GF-D8 (cell line): ENCODE measurements at places on chromosomes 6 and 20.

- no peak for DNase-seq
These were observed 146.5 kb upstream of the COL21A1 start for GRCh38 chr6:56393615-56394612.

GRCh38 chr20:49831022-49831769 lies 18.6 kb downstream of the SLC9A8 start:
- no peak for DNase-seq

DNA sequence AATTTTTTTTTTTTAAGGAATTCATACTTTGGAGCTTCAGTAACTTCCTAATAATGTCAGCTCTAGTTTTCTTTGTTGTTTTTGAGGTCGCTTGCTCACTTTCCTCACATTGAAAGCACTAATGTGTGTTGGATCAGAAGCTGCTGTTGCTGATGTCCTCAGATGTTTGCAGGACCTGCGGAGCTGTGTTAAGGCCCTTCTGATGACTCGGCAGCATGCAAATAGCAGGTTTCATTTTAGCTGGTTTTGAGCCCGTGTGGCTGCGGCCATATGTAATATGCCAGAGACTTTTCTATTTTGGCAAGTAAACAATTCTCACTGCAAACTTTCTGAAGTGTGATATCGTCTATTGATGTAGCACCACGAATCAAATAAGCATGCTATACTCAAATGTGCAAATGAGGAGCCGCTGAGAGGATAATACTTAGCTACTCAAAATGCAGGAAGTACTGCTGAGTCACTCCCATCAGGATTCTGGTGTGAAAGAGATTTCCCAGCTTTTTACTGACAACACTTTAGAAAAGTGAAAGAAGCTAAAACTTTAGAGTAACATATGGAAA lies 187.8 kb downstream of the SASH1 start:
- DNase-seq: no peak

GRCh38 chr6:86407128-86407527 lies 530.2 kb upstream of the HTR1E start:
- DNase-seq: no peak

GRCh38 chr6:136334853-136335252 lies 45.2 kb upstream of the BCLAF1 start:
- no peak for DNase-seq

- DNase-seq: no peak
These were observed 166.7 kb downstream of the CDC5L start for GRCh38 chr6:44554194-44554593.

DNA sequence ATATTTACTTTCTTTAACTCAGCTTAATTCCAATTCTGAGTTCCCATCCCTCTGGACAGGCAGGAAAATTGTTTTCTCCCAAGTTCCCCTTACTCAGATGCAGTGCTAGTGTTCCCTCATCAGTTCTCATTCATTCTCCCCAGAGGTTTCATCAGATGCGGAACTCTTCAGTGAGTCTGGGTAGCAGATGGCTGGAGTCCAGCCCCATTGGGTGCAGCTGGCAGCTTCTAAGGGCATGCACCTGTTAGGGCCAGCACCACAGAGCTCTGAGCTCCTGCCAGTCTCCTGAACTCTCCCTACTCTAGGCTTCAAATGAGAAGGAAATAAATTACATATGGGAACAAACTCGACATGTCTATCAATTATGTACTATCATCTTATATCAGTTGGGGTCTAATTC lies 76.6 kb downstream of the SOD2 start:
- no peak for DNase-seq

- DNase-seq: no peak
These were observed 233.7 kb downstream of the IBTK start for GRCh38 chr6:82013561-82014530.

GRCh38 chr6:100176951-100177710 lies 183.1 kb upstream of the MCHR2 start:
- no peak for DNase-seq

DNA sequence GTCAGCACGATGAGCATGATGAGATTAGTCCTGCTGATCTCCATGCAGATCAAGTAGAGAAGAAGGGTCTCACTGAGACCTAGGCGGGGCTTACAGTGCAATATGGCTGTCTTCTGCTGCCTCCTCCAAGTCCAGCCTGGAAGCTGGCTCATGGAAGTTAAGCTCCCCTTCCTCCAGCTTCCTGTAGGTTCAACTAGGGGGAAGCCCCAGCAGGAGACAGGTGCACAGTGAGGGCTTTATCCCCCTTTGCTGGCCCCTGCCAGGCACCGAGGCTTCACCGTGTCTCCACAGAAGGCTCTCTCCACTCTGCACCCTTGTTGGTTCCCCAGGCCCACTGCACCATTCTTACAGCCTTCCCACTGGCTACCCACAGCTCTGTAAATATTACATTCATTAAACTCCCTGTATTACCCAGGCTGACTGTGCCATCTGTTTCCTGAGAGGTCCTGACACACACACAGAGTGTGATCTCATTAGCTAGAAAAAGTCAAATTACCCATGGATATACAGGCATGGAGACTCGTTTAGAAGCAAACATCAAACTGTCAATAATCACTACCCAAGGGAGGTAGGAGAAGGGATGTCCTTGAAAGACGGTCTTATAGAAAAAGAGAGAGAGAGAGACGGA lies 90.4 kb downstream of the SLC2A10 start:
- no peak for DNase-seq

GRCh38 chr6:79913369-79913768 lies 34.0 kb downstream of the ELOVL4 start:
- no peak for DNase-seq

GRCh38 chr20:41116282-41116956 lies 20.9 kb upstream of the PLCG1 start:
- DNase-seq: no peak

DNA sequence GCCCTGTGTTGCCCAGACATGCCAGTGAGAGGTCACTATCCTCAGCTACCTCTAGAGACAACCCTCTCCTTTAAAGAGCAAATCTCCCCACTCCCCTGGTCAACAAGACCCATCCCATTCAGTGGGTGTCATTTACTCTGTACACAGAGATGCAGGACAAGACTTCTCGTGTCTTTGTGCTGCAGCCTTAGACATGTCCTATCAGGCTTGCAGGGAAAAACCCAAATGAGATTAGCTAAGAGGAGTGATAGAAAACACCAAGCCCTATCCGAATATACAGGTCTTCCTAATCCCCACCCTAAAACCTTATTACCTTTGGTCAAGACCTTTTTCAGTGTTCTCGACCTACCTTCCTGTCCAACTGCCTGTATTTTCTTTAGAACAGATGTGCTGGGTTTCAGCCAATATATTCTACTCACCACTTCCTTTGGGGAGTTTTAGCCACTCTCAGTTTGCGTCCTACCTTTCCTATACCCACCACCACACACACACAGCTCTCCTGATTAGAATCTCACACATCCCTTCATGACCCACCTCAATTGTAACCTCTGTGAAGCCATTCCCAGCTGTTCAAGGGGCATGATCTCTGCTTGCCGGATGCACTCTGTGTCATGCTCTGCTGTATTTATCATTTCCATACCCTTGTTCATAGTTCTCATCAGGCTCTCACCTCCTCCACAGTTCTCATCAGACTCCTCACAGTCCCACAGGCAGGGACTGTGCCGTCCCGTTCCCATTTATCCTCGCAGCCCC lies 39.7 kb downstream of the TRAM2 start:
- peak; percentile 20 for DNase-seq

GRCh38 chr6:160260803-160261450 lies 2.3 kb upstream of the SLC22A2 start:
- no peak for DNase-seq

DNA sequence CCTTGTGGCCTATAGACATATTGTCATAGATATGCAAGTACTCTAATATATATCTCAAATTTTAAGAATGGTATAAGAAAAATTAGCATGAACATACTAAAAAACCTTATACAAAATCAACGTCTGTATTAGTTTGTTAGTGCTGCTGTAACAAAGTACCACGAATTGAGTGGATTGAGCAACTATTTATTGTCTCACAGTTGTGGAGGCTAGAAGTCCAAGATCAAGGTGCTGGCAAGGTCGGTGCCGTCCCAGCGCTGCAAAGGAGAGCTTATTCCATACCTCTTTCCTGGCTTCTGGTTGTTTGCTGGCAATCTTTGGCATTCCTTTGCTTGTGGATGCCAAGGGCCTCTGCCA lies 317.6 kb upstream of the FERMT1 start:
- DNase-seq: no peak

GRCh38 chr6:26121141-26122004 lies 34.1 kb downstream of the HFE start:
- DNase-seq: no peak

DNA sequence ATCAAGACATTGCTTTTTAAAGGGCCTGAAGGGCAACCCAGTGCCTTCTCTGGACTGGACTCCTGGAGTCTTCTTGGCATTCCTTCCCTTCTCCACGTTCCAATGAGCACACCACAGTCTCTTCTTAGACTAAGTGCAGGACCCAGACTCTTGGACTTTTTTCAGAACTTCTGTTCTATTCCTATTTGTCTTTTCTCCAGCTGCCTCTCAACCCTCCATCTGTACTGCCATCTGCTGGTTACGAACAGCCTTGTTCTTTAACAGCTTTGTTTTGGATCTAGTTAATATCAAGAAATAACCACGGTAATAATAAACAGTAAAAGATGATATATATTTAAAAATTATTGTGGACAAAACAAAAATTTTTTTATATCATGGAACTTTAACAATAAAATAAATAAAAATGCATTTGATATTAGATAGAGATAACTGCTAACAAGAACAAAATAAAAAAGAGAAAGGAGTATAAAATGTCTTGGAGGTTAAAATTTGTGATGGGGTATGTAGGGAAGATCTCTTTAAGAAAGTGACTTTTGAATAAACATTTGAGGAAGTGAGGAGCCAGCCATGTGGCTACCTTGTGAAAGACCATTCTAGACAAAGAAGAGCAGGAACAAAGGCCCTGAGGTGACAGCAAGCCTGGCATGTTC lies 105.1 kb upstream of the HCRTR2 start:
- DNase-seq: no peak

DNA sequence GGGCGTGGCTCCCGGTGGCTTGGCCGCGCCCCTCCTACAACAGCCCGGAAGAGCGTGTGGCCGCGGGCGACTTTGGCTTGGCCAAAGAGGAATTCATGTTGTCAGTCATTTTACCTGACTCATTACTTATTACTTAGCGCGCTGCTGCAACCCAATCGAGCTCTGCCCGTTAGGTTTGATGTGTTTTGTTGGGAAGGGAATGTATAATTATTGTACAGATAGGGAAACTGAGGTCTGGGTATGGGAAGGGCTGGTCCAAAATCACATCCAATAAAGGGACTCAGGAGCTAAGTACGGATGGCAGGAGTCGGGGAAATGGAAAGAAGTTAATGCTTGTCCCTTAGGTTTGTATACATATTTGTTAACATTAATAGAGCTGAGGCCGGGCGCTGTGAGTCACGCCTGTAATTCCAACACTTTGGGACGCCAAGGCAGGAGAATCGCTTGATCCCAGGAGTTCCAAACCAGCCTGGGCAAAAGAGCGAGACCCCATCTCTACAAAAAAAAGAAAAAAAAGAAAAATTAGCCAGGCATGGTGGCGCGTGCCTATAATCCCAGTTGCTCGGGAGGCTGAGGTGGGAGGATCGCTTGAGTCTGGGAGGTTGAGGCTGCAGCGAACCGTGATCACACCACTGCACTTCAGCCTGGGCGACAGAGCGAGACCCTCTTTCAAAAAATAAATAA lies 639 bp upstream of the ZNF335 start:
- no peak for DNase-seq

DNA sequence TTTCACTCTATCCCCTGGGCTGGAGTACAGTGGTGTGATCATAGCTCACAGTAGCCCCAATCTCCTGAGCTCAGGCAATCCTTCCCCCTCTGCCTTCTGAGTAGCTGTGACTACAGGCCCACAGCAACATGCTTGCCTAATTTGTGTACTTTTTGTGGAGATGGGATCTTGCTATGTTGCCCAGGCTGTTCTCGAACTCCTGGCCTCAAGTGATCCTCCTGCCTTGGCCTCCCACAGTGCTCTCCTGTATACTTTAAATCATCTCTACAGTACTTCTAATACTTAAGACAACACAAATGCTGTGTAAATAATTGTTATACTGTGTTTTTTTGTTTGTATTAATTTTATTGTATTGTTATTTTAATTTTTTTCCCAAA lies 39.7 kb upstream of the FAM50B start:
- DNase-seq: no peak

- DNase-seq: no peak
These were observed 537.9 kb upstream of the GJE1 start for GRCh38 chr6:141594874-141595273.

GRCh38 chr6:91497770-91498169 lies 910.9 kb upstream of the MAP3K7 start:
- no peak for DNase-seq

- DNase-seq: no peak
These were observed 18.9 kb downstream of the C6orf132 start for GRCh38 chr6:42123379-42124103.

GRCh38 chr6:168381726-168382458 lies 59.1 kb upstream of the SMOC2 start:
- DNase-seq: no peak

GRCh38 chr20:41309817-41310216 lies 7.7 kb downstream of the ZHX3 start:
- no peak for DNase-seq

- DNase-seq: no peak
These were observed 11.3 kb upstream of the ADGB start for GRCh38 chr6:146587459-146587858.

DNA sequence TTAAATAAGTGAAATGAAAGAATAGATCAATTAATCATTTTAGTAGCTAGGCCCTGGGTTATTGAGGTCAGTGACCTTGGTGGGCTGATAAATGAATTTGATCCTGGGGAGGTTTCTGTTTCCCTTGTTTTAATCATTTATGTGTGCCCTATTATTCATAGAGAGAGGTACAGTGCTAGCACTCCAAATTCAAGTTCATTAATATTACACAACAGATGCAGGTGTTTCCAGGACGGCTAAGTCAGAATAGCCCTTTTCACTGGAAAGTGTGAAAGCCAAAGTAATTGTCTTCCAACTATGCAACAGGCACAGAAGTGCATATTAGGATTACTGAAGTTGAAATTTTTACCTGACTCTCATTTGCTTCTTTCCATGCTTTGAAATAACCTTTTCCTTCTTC lies 61.7 kb upstream of the SGK1 start:
- no peak for DNase-seq

DNA sequence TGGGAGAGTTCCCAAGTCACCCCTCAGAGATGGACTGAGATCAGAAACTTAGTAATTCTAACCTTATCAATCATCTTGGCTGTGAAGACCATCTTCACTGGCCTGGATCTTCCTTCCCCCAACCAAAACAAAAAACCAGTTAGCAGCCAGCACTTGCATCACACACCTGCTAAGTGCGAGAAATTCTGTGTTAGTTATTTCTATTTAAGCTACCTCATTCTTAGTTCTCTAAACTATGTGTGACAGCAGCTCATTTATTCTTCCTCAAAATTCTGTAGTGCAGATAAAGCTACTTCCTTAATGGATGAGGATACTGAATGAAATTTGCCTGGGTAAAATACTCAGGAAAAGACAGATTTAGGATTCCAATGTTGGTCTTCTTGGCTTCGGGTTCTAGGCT lies 18.2 kb upstream of the TAGAP start:
- peak; percentile 52 for DNase-seq

- no peak for DNase-seq
These were observed 147.9 kb upstream of the TOP1 start for GRCh38 chr20:40880729-40881109.
